ENCODE measurements at places on chromosomes 2 and 18.

- DNase-seq = no peak
These were observed 241.1 kb downstream of the BCL2 start for GRCh38 chr18:63078471-63078870.

DNA sequence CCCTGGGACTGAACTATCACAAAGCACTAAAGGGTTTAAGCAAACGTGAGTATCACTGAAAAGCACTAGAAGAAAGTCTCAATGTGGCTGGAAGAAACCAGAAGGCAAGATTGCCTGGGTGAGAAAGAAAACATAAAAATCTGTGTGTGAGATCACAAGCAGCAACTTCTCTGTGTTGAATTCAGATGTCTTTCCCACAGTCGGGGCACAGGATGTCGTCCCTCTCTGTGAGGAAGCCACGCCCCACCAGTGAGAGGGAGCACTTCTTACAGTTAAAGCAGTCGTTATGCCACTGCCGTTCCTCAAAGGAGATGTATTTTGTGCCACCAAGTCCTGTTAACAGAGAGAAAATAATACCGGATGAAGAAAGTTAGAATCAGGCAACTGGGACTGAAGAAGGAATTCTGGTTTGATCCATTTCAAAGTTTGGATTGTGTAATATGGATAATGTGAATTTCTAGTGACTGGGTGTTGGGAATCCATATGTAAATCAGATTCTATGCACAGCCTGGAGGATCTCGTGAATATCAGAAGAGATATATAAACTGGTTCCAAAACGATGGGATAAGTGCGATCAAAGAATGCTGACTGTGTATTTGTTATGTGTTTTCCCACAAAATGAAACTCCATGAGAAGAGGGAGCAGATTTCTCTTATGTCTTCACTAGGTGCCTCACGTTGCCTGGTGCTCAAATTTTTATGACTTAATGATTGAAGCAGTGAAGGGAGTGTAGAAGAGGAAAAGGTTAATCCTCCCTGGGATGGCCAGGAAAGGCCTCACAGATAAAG is 24.0 kb downstream of the C2orf49 start:
- DNase-seq = no peak

DNA sequence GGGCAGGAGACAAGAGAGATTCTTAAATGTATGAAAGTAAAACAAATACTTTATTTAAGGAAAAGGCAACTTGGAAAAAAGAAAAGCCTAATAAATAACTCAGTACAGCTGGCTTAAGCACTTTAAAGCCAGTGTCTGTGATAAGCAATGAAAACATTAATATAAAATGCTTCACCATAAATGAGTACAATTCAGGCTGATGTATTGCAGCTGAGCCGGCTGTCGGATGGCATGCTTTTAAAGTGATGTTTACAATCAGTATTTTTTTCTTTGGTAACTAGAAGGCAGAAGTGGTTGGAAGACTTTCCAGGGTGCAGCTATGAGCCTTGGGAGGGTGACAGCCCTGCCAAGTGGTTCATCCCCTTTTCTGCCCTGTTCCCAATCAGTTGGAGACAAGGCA is 58.7 kb upstream of the CELF4 start:
- DNase-seq = no peak

DNA sequence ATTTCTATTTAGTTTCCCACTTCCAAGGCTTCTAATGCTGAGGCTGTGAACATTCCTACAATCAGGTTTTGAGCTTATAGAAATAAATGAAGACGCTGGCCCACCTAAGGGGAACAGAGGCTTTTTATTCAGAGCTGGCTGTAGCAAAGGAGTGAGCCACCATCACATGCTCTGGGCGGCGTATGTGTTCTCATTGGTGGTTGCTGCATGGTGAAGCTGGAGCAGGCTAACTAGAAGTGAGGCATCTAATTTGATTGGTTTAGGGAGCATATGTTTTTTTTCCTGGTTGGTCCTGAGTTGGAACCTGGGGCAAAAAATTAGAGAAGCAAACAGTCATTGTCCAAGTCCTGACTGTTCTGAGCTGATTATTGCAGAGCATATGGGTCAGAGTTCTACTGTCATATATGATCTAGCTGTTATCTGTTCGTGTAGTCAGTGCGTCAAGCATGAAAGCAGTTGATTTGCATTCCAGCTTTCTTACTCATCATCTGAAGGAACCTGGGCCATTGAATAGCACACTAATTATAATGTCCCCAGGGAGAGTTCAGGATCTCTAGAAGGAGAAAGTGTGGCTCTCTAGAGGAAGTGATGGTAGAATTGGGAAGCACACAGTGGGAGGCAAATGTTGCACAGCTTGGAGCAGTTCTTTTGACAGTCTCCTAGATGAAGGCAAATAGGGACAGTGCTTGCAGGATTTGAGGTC is 279.6 kb downstream of the PARD3B start:
- no peak for DNase-seq

DNA sequence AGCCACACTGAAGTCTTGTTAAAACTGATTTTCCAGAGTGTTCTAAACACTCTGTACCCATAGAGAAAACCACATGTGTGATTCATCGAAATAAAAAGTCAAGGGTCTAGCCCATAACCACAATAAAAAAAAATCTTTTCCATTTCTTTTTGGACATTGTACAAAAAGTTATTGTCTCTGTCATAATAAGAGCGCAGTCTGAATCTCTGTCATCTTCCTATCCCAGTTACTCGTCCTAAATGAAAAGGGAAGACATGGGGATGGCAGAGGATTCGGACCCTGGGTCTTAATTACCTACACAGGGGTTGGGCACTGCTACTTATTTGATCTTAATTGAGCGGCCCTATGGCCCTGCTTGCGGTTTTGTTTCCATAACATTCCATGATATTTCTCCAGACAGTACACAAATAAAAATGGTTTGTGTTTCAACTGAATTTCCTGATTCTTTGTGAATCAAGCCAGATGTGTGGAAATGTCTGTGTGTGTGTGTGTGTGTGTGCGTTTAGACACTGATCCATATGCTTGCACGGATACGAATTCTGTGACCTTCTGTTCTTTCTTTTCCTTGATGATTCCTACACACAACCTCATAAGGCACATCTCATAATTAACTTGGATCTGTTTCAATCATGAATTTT is 133.4 kb upstream of the SPATS2L start:
- DNase-seq = no peak

GRCh38 chr2:185466915-185467314 is 271.7 kb upstream of the FSIP2 start:
- DNase-seq = no peak

- DNase-seq = no peak
These were observed 28.6 kb upstream of the SETBP1 start for GRCh38 chr18:44651918-44652572.

GRCh38 chr2:237403024-237403882 is 10.7 kb downstream of the COL6A3 start:
- DNase-seq = no peak

DNA sequence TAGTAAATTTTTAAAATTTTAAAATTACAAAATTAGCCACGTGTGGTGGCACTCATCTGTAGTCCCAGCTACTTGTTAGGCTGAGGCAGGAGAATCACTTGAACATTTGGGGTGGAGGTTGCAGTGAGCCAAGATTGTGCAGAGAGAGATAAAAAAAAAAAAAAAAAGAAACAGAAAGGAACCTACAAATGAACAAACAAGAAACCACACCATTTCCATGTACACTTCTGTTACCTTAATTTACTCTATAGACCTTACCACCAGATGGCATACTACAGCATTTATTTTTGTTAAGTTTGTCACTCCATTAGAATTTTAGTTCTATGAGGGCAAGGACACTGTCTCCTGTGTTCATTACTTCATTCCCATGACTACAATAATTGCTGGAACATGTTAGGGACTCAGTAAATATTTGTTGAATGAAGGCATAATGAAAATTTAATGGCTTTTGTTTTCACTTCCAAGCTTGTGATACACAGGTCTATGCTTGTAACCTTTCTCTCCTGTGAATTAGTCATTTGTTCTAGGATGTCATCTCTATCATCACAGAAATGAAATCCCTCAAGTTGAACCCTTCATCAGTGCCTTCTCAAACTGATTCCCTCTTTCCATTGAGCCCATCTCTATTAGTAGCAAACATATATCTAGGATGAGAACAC is 76.0 kb downstream of the ARHGAP15 start:
- no peak for DNase-seq

GRCh38 chr2:71832844-71833243 is 314.8 kb downstream of the CYP26B1 start:
- no peak for DNase-seq

- DNase-seq = no peak
These were observed 639.9 kb downstream of the ERBB4 start for GRCh38 chr2:211898702-211899101.

GRCh38 chr2:3730646-3731045 is 27.3 kb downstream of the DCDC2C start:
- DNase-seq = no peak

DNA sequence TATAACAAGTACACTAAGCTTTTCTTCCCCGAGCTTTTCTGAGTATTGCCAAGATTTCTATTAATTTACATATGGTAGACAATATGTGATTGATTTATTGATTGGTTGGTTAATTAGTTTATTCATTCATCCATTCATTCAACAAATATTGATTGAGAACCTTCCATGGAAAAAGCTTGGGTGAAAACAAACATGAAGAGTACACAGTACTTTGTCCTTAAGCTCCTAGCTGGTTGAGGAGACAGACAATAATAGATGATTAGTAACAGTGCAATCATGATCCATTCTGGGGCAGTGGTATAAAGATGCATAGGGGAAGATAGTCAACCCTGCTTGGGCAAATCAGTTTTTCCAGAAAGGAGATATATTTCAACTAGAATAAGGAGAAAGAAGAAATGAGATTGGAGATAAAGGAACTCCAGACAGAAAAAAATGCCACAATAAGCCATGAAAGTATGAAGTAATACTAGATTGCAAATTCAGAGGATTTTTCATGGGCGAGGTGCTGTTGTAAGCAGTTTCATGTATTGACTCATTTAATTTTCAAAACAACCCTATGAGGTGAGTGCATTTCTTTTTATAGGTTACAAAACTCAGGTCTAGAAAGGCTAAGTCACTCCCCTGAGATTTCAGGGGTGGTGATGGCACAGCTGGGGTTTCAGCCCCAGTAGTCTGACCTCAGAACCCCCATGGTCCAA is 129.5 kb downstream of the RND3 start:
- no peak for DNase-seq

- no peak for DNase-seq
These were observed at the start of gene CGREF1 for GRCh38 chr2:27118525-27119329. Gene CGREF1 (minus strand): TSS chr2:27119128. CDS start chr2:27104366, 14,762 bp downstream.

- no peak for DNase-seq
These were observed 317.1 kb upstream of the SPRED2 start for GRCh38 chr2:65749545-65749944.

GRCh38 chr18:75904416-75904815 is 476.9 kb upstream of the SMIM21 start:
- DNase-seq = no peak

- no peak for DNase-seq
These were observed 16.7 kb upstream of the LYPD6B start for GRCh38 chr2:149021761-149022160.

DNA sequence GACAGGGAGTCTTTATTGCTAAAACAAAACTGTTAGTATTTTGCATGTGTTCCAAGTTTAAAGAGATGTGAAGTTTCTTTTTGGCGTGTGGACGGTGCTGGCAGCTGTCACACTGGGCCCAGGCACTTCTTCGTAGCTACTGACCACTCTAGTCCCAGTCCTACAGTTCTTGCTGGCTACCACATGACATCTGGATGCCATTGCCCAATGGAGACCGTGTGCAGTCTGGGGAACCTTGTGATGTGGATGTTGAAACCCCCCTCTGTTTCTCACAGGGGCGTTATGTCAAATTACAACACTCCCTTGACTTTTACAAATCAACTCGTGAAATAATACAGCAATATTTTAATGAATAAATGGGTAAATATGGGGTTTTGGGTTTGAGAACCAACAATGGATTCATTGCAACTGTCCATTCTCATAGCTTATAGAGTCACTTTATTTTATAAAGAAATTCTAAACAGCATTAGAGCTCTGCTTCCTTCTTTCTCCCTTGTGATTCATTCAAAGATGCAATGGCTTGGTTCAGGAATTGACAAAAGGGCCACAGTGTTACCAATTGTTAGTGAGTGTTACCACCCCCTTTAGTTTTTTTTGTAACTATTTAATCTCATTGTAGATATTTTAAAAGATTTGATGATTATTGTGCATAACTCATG is 1.2 kb downstream of the GPD2 start:
- DNase-seq = peak; percentile 32

GRCh38 chr18:2002604-2003003 is 568.7 kb downstream of the METTL4 start:
- no peak for DNase-seq

DNA sequence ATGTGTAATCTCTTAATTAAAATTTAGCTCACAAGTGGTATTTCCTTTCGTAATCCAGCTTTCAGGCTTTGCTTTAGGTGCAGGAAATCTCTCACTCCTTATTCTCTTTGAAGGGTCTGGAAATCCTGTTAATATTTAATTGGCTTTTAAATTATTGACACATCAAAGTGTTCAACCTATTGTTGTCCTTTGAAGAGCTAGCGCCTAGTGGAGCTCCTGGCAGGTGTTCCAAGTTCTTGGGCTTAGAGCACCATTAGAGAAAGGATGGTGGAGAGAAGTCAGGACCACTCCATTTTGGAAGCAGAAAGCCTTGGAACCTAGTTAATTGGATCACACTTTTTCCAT is 92.4 kb downstream of the CABLES1 start:
- no peak for DNase-seq

- peak; percentile 5 for DNase-seq
These were observed 3.0 kb downstream of the ASPRV1 start for GRCh38 chr2:69958480-69958879.

DNA sequence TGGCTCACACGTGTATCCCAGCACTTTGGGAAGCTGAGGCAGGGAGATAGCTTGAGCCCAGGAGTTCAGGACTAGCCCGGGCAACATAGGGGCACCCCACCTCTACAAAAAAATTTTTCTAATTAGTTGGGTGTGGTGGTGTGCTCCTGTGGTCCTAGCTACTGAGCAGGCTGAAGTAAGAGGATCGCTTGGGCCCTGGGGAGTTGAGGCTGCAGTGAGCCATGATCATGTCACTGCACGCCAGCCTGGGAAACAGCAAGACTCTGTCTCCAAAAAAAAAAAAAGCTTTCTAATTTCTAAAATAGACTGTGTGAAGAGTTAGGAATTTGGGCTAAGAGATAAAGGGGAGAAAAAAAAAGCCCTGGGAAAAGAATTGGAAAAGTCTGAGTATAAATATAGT is 51.9 kb upstream of the NAB1 start:
- no peak for DNase-seq

DNA sequence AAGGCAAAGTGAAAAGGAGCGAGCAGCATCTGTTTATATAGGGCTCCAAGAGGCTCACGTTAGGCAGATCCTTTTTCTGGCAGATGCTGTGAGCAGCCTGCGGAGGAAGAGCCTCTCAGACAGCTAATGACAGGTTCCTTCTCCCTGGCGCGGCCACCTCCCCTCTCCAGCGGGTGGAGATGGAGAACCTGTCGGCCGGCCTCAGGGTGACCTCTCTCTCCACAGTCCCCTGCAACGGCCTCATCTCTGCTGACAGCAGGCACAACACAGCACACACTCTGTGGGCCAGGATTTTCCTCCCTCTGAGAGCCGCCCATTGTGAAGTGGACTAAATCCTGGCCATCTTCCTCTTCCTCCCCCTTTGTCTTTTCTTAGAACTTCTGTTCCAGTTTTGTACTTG is 119.8 kb downstream of the PRKCE start:
- DNase-seq = peak; percentile 26

Data from CD4-positive, alpha-beta T cell treated with Interleukin-4 for 1 hour (primary cell).